NCI-H446 (cell line): ENCODE measurements at places on chromosomes 12 and 14.

DNA sequence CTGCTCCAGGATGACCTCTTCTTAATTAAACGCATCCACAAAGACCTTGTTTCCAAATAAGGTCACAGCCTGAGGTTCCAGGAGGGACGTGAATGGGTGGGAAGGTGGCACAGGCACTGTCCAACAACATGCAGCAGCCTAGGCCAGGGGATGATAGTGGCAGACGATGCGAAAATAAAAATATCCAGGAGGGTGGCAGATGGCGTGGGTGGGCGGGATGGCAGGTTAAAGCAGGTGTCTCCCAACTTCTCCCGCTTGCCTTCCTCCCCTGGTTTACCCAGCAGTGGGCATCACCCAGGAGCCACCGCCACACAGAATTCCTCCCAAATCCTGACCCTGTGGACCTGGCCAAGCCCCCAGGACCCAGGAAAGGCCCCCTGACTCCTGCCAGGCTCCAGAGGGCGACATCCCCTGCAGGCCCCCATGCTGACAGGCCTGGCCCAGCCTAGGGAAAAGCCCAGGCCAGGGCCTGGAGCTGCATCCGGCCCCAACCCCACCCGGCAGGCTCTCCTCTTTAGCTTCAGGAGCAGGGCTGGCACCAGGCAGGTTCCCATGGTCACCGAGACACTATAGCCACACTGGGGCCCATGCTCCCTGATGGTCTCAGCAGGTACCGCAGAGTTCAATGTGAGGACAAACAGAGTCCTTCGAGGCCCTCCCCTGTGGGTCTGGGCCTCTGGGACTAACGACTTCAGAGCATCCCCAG lies 9.7 kb downstream of the NCOR2 start:
- DNase-seq, result no peak

DNA sequence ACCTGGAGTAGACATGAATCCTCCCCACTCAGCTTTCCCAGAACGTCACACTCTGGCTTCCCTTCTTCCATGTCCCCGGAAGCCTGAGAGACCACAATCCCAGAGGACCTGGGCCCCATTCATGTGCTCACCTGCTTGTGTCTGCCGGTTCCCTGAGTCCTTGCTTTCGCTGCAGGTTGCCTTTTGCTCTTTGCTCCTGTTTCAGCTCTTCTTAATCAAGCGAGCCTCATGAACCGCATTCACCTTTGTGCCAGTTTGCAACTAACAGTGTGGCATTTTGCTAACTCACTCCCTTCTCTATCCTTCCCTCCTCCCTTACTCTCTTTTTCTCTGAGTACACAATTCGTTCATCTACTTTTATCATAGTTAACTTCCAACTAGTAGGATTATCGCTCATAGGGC lies 23.1 kb downstream of the ENTPD5 start:
- DNase-seq, result no peak

GRCh38 chr12:642633-643474 lies 20.4 kb downstream of the NINJ2 start:
- no peak for DNase-seq

DNA sequence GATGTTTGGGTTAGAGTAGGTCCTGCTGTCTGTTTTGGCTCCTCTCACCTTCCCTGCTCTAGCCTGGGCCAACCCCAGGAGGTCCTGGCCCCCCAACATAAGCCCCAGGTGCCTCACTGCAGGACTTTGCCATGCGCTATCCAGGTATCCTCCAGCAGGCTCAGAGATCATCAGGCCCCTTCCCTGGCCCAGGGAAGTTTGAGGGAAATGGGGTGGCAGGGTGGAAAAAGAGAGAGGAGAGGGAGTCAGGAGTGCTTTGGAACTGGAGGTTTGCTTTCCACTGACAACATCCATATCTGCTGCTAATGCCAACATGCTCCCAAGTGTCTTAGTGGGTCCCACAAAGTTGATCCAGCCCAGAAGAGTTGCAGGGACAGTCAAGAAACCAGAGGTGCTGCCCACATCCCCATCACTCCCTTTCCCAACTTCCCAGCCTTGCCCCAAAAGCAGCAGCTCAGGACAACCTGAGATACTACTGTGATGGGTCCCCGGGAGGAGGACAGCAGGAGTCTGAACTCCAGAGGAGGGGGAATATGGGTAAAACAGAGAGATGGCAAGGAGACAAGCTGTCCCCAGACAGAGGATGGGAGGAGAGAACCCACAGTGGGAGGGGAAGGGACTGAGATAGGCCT lies 677 bp downstream of the TNS2 start:
- no peak for DNase-seq

DNA sequence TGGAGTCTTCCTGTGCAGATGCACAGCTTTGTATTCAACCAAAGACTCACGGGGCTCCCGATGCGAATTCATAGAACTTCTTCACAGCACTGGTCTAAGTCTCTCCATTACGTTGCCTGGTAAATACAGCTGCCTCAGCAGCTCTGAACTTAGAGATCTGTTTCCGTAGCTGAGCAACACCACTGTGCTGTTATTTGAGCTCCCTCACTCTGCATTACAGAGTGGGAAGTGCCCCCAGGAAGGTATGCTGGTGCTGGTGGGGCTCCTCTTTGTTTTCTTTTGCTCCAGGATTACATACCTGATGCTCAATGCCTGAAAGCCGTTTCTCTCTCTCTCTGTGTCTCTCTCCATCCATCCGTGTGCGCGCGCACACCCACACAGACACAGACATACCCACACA lies 227.5 kb upstream of the RMST start:
- no peak for DNase-seq

DNA sequence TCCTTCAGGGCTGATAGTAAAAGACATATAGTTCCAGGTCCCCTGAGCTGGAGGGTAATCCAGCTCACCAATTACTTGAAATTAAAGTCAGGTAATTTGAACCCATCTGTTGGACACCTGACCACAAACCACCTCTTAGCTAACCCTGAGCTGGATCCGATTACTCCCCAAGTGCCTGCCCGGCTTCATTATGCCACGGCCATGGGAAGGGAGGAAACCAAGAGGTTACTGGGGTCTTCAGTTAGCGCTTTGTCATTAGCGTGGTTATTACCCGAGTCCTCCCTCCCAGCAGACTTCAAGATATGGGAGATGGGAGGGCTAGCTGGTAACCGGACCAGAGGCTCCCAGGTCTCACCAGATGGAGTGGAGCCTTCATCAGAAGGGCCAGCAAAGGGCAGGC lies 1071.4 kb downstream of the BCL11B start:
- no peak for DNase-seq

DNA sequence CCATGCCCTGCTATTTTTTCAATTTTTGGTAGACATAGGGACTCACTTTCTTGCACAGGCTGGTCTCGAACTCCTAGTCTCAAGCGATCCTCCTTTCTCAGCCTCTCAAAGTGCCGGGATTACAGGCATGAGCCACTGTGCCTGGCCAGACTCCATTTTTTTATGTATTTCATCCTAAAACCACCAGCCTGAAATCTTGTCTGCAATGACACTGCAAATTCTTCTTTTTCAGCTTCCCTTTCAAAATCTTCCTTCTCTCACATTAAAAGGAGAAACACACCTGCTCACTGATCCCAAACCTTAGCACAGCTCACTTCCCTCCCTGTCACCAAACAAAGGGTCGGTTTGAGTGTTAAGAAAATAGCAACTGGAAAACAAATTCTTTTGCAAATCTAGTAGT lies 62.6 kb downstream of the PPP2R5E start:
- DNase-seq, result no peak
